ENCODE measurements at places on chromosomes 3 and 15. TPM values are rescaled to one million over a fixed set of nuclear protein-coding genes. Genes with fewer than 3 reads are reported as not detected.

The SLC7A14 gene
- total RNA-seq: under 0.01 TPM

The SMC4 gene
- total RNA-seq: 61.2 TPM

The TNFAIP8L3 gene
- total RNA-seq: 0.31 TPM

The MYNN gene
- 36.6 TPM for total RNA-seq

The FGF12 gene
- total RNA-seq: under 0.01 TPM

The PYGO1 gene
- total RNA-seq: under 0.01 TPM

The IL17RE gene
- 0.10 TPM for total RNA-seq

Measured in mononuclear cell (primary cell).